Breast epithelium (tissue), 4 donors: ENCODE measurements at places on chromosomes 6 and 20. TPM values are rescaled to one million over a fixed set of nuclear protein-coding genes. Genes with fewer than 3 reads are reported as not detected.

BPIFB4 gene
- not detected for total RNA-seq

OGFRL1 gene
- 113 TPM for total RNA-seq

GPSM3 gene
- 8.2 TPM for total RNA-seq

TCFL5 gene
- 12.5 TPM for total RNA-seq

SLC22A7 gene
- not detected for total RNA-seq

DNA sequence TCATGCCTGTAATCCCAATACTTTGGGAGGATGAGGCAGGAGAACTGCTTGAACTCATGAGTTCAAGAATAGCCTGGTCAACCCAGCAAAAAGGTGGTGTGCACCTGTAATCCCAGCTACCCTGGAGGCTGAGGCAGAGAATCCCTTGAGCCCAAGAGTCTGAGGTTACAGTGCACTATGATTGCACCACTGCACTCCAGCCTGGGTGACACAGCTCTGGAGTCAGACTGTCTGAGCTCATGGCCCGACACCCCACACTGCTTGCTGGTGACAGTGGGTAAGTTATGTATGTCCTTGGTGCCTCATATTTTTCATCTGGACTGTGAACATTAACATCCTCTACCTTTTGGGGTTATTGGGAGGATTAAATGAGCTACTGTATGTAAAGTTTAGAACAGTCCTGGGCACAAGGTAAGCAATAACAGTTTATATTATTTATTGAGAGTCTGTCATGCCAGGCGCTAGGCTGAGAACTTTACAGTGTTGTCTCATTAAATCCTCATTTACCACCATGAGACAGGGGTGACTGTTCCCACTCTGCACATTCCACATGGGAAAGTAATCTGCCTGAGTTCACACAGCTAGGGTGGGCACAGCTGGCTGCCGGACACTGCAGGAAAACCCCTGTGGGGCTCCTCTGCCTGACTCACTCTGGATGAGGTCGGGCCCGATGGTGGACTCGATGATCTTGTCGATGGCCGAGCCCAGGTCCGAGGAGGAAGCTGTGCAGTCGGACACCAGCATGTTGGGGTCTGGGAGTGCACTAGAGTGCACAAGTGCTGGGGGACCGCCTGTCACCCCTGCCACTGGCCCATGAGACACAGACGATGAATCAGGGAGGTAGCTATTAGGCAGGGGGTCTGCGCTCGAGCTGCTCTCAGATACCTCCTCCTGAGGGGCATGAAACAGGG lies 2.9 kb downstream of the ZNF335 start:
- DNase-seq = no peak

GRCh38 chr6:166333172-166333995 lies 9.0 kb downstream of the SFT2D1 start:
- DNase-seq = no peak

GRCh38 chr6:157226026-157226625 lies 97.2 kb downstream of the TMEM242 start:
- no peak for DNase-seq

DNA sequence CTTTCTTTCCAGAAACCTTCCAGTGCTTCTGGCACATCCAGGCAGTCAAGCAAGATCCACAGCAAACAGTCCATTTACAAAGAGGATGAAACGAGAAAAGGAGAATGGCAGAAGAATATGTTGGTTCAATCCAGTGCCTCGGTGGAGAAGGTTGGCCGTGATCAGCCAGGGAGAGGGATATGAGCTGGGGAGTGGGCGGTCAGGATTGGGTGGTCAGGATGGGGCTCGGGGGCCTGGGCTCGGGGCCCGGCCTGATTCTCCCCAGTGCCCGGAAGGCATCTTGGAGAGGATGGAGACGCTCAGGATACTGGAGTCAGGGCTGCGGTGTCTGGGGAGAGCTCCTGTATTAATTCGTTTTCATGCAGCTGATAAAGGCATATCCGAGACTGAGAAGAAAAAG lies 61.3 kb downstream of the EFCAB8 start:
- DNase-seq = no peak

- no peak for DNase-seq
Measured at GRCh38 chr6:56860475-56860874, 94.4 kb upstream of the BEND6 start.

DNA sequence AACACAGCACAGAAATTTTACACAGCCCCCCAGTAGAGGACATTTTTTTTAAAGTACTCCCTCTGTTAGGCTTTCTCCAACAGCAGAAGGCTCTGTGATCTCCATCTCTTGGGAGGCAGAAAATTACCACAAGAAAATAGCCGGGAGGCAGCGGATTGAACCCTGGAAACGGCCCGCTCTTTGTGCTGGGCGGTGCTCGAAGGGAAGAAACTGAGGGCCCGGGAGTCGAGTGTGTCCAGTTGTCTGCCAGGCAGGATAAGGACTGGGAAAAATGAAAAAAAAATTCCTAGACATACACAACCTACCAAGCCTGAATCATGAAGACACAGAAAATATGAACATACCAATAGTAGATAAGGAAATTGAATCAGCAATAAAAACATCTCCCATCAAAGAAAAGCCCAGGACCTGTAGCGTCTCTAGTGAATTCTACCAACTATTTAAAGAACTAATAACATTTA lies 31.5 kb downstream of the POM121L2 start:
- no peak for DNase-seq

GRCh38 chr20:35773154-35773751 lies 1.4 kb downstream of the PHF20 start:
- no peak for DNase-seq
